ENCODE measurements at places on chromosomes 13 and 19. TPM values are rescaled to one million over a fixed set of nuclear protein-coding genes. Genes with fewer than 3 reads are reported as not detected.

- DNase-seq = no peak
Measured at GRCh38 chr13:76687467-76687866, 198.7 kb downstream of the KCTD12 start.

GRCh38 chr19:2779121-2779740, 3.8 kb downstream of the SGTA start:
- DNase-seq = no peak

GRK1 gene
- not detected for total RNA-seq

DNA sequence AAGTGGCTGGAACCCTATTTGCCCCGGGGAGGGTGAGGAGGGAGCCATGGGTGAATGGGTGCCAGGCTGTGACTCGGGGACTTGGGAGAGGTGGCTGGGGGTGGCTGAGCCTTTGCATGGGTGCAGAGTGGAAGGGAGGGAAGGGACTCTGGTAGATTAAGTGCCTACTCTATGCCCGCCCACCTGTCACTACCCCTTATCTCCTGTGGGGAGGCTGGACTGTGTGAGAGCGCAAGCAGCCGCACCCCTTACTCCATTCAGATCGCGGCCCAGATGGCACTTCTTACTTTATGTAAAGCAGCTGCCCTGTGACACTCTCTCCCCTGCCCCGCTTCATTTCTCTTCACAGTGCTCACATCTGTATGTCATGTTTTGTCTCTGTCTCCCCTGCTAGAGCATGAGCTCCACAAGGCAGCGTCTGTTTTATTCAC, 2.9 kb downstream of the KASH5 start:
- DNase-seq = no peak

ZNF699 gene
- total RNA-seq = 12.9 TPM

GFY gene
- not detected for total RNA-seq

CHAF1A gene
- total RNA-seq = 3.9 TPM

SIRT2 gene
- total RNA-seq = 64.4 TPM

- no peak for DNase-seq
Measured at GRCh38 chr19:34232566-34233481, 21.5 kb upstream of the GARRE1 start.

HSH2D gene
- 1.8 TPM for total RNA-seq

DNA sequence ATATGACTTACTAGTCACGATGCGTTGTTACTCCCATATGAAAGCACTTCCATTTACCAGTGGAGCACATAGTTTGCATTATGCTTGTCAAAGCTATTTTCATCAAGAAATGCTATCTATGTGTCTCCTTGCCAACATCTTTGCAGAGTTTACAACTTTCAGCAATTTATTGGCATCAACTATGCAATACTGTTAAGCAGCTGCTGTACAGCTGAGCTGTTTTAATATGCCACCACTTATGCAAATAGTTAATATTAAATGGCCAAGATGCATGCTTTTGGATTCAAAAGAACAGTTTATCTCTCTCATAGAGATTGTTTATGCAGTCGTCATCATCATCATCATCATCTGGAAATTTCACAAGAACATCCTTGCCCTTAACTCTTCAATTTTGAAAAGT, 67.9 kb upstream of the KLF5 start:
- DNase-seq = no peak

DNA sequence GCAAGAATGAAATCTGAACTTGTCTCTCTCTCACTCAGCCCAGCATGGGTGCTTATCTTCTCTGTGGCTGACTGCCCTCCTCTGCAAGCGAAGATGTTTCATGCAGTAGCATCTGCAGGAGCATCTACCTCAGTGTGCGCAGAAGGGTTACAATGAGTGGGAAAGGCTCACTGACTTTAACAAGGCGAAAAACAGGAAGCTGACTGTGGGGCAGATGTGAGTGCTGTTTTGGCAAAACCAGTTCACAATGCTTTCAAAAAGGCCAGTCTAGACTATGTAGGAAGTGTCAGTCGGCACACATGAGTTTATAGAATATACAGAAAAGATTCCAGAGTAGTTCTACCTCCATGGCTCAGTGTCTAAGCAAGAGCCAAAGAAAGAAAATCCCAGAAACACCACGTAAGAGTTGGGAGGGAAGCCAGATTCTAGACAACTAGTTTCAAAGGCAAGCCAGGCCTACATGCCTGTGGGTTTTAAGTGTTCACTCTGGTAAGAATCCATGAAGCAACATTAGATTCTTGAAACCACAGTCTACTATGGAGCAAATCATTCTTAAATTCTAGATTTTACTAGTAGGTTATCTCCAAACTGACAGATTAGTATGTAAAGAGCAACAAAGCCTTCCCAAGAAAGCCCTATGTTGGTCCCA, 124.5 kb downstream of the ABCC4 start:
- no peak for DNase-seq

DNA sequence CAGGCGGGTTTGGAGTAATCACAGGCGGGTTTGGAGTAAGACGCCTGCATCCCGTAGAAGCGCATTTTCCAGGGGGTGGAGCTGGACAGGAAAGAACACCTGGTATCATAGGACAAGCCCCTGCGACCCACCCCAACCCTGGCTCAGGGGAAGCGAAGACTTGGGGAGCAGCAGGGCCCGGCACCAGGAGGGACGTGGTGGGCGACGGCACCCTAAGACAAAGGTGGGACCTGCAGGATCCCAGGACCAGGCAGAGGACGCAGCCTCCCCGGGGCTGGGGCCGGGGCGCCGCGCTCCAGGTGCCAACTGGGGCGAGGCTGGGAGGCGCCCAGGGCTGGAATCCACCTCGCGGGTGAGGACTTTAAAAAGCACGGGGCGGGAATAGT, 520 bp downstream of the ZNF600 start:
- no peak for DNase-seq

GRCh38 chr19:41689993-41690800, 2.1 kb upstream of the CEACAM7 start:
- no peak for DNase-seq

DNA sequence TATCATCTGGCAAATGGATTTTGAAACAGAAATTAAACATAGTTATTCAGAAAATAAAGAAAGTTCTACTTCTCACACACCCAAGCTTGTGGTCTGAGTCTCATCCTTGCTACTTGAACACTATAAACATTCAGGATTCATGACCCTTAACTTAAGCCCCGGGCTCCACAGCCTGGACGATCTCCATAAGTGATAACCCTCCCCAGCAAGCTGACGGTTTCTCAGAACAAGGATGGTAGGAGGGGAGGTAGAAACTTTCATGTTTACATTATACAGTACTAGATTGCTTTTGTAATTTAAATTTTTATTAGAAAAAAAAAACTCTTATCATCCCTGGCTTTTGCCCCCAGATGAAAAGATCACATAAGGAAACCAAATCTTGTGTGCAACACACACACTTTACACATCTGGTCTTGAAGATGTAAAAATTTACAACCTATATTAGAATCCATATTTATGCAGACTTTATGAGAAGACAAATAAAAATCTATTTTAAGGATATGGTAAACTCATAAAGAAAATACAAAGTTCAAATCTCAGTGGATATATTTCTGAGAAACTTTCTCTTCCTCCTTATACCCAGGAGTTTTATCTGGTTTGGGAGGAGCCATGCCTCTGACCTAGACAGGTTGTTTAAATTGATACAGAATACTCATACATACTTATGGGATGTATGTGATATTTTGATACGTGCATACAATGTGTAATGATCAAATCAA, 20.0 kb upstream of the ATP12A start:
- no peak for DNase-seq

- DNase-seq = no peak
Measured at GRCh38 chr13:69450245-69450644, 657.4 kb upstream of the ATXN8OS start.

- no peak for DNase-seq
Measured at GRCh38 chr19:18869023-18869618, 26.8 kb downstream of the CERS1 start.

DNA sequence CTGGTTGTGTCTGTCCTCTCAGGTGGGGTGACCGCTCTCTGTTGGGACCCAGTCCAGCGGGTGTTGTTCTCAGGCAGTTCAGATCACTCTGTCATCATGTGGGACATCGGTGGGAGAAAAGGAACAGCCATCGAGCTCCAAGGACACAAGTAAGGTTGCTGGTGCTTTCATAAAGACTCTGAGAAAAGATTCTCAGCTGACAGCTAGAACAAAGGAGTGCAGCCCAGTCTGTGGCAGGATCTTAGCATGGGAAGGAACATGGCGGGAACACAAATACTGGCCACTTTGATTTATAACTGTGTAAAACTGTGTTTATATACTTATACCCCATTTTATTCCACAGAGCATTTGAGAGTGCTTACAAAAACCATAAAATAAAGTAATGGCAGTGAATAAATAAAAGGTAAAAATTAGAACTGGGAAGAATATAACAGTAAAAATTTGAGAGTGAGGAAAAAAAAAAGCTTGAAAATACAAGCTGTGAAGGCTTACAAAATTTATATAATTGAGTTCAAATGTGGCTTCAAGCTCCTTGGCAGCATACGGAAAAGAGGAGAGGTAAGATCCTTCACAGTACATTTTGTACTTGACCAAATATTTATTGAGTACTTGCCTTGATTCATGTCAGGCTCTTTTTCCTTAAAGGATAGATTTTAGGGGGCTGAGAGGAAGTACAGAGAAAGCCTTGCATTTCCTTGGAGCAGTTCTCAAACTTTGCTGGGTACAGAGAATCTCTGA, 64.8 kb downstream of the DHRS12 start:
- DNase-seq = no peak

GRCh38 chr13:50914848-50915247, 5.3 kb downstream of the RNASEH2B start:
- DNase-seq = no peak

DNA sequence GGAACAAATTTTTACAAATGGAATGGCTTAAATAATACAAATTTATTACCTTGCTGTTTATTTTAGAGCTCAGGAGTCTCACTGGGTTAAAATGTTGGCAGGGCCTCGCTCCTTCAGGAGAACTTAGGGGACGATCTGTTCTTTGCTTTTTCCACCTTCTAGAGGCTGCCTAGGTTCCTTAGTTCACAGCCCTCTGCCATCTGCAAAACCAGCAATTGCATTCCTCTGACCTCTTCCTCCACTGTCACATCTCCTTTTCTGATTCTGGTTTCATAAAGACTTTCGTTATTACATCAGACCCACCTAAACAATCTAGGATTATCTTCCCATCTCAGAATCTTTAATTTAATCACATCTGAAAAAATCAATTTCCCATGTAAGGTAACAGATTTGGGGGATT, 249.6 kb upstream of the SPRY2 start:
- DNase-seq = no peak

DNA sequence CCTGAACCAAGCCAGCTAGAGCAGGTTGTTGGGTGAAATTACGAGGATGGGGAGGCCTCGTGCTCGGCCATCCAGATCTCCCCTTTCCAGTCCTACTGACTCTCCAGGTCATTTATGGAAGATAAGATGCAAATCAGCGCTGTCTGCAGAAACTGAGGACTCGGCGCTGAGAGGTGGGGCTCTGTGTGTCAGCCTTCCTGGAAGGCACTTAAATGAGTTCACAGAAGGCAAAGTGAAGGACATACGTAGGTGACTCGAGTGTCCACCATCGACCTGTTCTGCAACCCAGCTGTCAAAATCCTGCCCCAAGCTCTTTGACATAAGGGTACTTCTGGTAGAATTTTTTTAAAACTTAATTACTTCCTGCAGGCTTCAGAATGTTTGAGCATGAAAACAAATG, 86.4 kb downstream of the RAB20 start:
- no peak for DNase-seq

SOHLH2 gene
- not detected for total RNA-seq

F2RL3 gene
- total RNA-seq = 12.9 TPM

GRCh38 chr13:79306650-79307049, 99.4 kb downstream of the RBM26 start:
- DNase-seq = no peak

DNA sequence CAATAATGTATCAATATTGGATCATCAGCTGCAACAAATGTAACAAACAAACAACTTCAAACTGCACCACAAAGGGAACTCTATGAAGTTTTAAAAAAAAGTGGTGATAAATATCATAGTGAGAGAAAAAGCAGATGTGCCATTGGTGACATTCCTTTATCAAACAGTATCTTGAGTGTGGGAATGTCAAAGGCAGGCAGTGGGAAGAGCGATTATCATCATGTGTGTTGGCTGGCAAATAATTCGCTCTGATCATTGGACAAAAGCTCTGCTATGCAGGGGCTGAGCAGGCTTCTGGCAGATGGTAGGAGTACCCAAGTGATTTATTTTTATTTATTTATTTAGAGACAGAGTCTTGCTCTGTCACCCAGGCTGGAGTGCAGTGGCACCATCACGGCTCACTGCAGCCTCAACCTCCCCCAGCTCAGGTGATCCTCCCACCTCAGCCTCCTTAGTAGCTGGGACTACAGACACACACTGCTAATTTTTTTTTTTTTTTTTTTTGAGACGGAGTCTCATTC, 55.9 kb upstream of the RANBP3 start:
- no peak for DNase-seq

ZNF90 gene
- total RNA-seq = 4.3 TPM

GRCh38 chr13:50627111-50627510, 216.4 kb downstream of the DLEU7 start:
- no peak for DNase-seq

DNA sequence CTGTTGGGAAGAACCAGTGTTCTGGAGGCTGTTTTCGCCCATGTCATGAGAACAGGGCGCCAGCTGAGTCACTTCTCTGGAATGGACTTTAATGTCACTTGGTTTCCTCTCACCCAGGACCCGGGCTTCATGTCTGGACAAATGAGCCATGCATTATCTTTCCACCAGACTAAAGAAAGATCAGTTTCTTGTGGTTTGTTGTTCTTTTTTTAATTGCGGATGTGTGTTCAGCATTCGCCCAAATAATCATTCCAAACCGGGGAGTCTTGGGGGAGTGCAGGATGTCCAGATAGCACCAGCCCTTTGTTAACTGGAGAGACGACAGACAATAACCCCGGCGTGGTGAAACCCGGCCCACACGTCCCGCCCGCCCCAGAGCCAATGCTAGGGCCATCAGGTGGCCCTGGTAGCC, 102.5 kb downstream of the COL4A2 start:
- no peak for DNase-seq

DNA sequence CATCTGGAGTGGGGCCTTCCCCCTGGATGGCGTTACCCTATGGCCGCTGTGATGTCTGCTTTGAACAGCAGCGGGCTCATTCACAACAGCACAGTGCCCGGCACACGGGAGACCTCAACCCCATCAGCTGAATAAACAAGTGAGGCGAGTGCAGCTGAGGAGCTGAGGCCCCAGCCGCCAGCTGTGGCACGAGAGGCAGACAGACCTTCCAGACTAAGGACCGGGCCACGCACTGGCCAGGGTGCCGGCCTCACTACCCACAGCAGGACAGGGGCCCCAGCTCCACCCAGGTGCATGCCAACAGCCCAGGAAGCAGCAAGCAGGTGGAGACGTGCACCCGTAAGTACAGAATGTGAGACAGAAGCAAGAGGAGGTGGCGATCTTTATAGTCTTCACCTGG, 39.6 kb downstream of the STK24 start:
- no peak for DNase-seq

VSTM2B gene
- total RNA-seq = not detected

GRCh38 chr19:51479531-51480331, 1.4 kb downstream of the CEACAM18 start:
- no peak for DNase-seq

DNA sequence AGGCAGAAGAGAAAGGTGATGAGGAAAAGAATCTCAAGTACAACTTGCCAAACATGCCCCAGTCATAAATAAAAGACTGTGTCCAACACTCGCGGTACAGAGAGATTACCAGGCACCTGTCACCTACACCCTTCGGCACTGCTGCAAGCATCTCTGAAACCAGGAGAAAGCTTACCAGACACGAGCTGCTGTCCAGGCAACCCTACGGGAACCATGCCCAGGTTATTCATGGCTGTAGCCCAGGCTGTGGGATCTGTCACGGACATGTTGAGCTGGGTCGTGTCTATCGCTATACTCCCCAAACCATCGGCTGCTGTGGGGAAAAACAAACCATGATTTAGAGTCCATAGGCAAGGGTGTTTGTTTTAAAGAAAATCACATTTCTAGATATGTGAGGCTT, 375.0 kb downstream of the ENOX1 start:
- no peak for DNase-seq

Data from omental fat pad (tissue), 4 donors.